Endothelial cell of coronary artery (primary cell): ENCODE measurements at places on chromosomes 11 and 22. TPM values are rescaled to one million over a fixed set of nuclear protein-coding genes. Genes with fewer than 3 reads are reported as not detected.

MICAL2 gene
- total RNA-seq: 203 and 443 TPM in 2 replicates

ADAMTS15 gene
- under 0.01 and 1.9 TPM in 2 replicates for total RNA-seq

YAP1 gene
- 32.7 and 33.2 TPM in 2 replicates for total RNA-seq

EXPH5 gene
- total RNA-seq: under 0.01 TPM in 2 replicates

PTPMT1 gene
- total RNA-seq: 76.9 and 84.1 TPM in 2 replicates

LMO2 gene
- total RNA-seq: 22.5 and 36.0 TPM in 2 replicates

TRIM34 gene
- 7.8 and 14.8 TPM in 2 replicates for total RNA-seq

CTTN gene
- total RNA-seq: 290 and 362 TPM in 2 replicates

SLC37A2 gene
- 0.28 and 0.36 TPM in 2 replicates for total RNA-seq

FAM111B gene
- 6.3 and 12.1 TPM in 2 replicates for total RNA-seq

SNX19 gene
- total RNA-seq: 35.4 and 47.2 TPM in 2 replicates

RIMBP3C gene
- total RNA-seq: under 0.01 and 0.09 TPM in 2 replicates

PLEKHB1 gene
- 0.36 and 0.85 TPM in 2 replicates for total RNA-seq

FXYD2 gene
- total RNA-seq: 0.47 and 0.81 TPM in 2 replicates

OR6Q1 gene
- not detected in 2 replicates for total RNA-seq

KMT5B gene
- total RNA-seq: 21.2 and 25.8 TPM in 2 replicates

GRAP2 gene
- under 0.01 and 0.45 TPM in 2 replicates for total RNA-seq

RFPL2 gene
- not detected in 2 replicates for total RNA-seq

TSPAN18 gene
- total RNA-seq: 16.3 and 21.2 TPM in 2 replicates

DGCR6 gene
- total RNA-seq: 0.66 and 0.90 TPM in 2 replicates

SLC16A8 gene
- 0.28 TPM in 1 of 2 replicates, not detected in the other for total RNA-seq

LRRN4CL gene
- total RNA-seq: 0.09 TPM in 2 replicates

SLC17A6 gene
- total RNA-seq: not detected in 2 replicates

PHLDB1 gene
- 73.8 and 87.3 TPM in 2 replicates for total RNA-seq

SLC22A12 gene
- total RNA-seq: not detected in 2 replicates

MYRF gene
- total RNA-seq: 0.27 and 4.0 TPM in 2 replicates

PTPRCAP gene
- total RNA-seq: 0.18 and 0.85 TPM in 2 replicates

VWA5A gene
- 6.1 and 8.3 TPM in 2 replicates for total RNA-seq

UBQLNL gene
- under 0.01 TPM in 1 of 2 replicates, not detected in the other for total RNA-seq

TMEM132A gene
- total RNA-seq: 74.9 and 87.1 TPM in 2 replicates

JHY gene
- 0.81 and 1.0 TPM in 2 replicates for total RNA-seq

GSTT2 gene
- 0.38 TPM in 1 of 2 replicates, not detected in the other for total RNA-seq

MMP27 gene
- not detected in 2 replicates for total RNA-seq

LGR4 gene
- 8.7 and 11.8 TPM in 2 replicates for total RNA-seq

THAP12 gene
- 37.1 and 43.2 TPM in 2 replicates for total RNA-seq

PIH1D2 gene
- total RNA-seq: 0.38 and 1.2 TPM in 2 replicates

PPFIBP2 gene
- total RNA-seq: 2.9 and 3.8 TPM in 2 replicates

SYCE3 gene
- not detected in 2 replicates for total RNA-seq

DLG2 gene
- total RNA-seq: 0.38 and 0.54 TPM in 2 replicates

PDGFB gene
- total RNA-seq: 45.0 and 95.6 TPM in 2 replicates

SRPRA gene
- 40.0 and 69.7 TPM in 2 replicates for total RNA-seq

RIBC2 gene
- 0.28 and 0.72 TPM in 2 replicates for total RNA-seq

PARVA gene
- 21.5 and 28.0 TPM in 2 replicates for total RNA-seq

MYBPC3 gene
- total RNA-seq: not detected in 2 replicates

OR51B2 gene
- not detected in 2 replicates for total RNA-seq

TSKU gene
- total RNA-seq: 6.0 and 6.4 TPM in 2 replicates

HBB gene
- total RNA-seq: not detected in 2 replicates

FREY1 gene
- total RNA-seq: 0.54 and 0.75 TPM in 2 replicates

POU2AF2 gene
- total RNA-seq: not detected in 2 replicates

LIF gene
- total RNA-seq: 0.36 and 2.0 TPM in 2 replicates

B3GAT1 gene
- total RNA-seq: 0.09 TPM in 2 replicates

ROBO4 gene
- 151 and 173 TPM in 2 replicates for total RNA-seq

GDPD4 gene
- not detected in 2 replicates for total RNA-seq

HTR3A gene
- not detected in 2 replicates for total RNA-seq

FAM83F gene
- under 0.01 TPM in 1 of 2 replicates, not detected in the other for total RNA-seq

GCAT gene
- total RNA-seq: 18.5 and 31.3 TPM in 2 replicates

SHANK2 gene
- 1.3 TPM in 1 of 2 replicates, not detected in the other for total RNA-seq

FHIP1B gene
- 7.4 and 9.0 TPM in 2 replicates for total RNA-seq

ARHGAP32 gene
- total RNA-seq: 4.9 and 6.9 TPM in 2 replicates
